BJ (cell line): ENCODE measurements at places on chromosomes 16 and 17.

GRCh38 chr17:6831661-6832263 is at the start of gene TEKT1:
TEKT1 (minus strand) TSS chr17:6831729; CDS start chr17:6830376, 1,353 bp downstream.
- no peak for DNase-seq

DNA sequence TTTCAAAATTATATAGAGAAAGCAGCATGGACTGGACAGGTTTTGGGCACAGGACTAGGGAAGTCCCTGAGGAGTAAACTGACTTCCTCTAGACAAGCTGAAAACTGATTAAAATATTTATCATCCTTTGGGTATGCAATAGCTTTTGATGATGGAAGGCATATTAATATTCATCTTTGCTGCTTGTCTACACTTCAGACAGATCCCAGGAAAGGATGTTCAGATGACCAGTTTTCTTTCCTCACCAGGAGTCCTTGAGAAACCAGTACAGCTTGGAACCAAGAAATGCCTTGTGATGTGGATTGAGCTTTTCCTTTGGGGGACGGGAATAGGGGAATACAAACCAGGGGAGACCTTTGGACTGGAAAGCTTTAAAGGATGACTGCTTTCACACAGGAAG is 195.5 kb downstream of the FTO start:
- no peak for DNase-seq

- DNase-seq = no peak
Observed at GRCh38 chr17:32621612-32622312, 135.0 kb downstream of the CDK5R1 start.

- no peak for DNase-seq
Observed at GRCh38 chr16:7938175-7938574, 605.5 kb downstream of the RBFOX1 start.

DNA sequence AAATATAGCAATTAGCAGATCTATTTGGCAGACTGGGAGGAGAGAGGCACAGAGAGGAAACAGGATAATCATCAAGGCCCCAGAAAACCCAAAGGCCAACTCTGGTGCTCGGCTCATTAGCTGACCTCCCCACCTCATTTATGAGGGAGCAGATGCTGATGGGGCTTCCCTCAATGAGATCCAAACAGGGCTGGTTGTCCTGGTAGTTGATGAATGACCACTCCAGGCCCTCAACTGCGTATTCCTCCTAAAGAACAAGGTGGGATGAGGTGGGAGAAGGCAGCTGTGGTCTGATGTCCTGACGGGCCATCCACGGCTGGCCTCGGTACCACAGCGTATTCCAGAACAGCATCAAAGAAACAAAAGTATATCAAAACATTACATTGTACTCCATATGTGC is 20.8 kb downstream of the ZNHIT3 start:
- DNase-seq = no peak

- no peak for DNase-seq
Observed at GRCh38 chr16:16109453-16110110, 113.7 kb downstream of the ABCC6 start.

GRCh38 chr17:72862276-72862999 is 230.1 kb downstream of the SLC39A11 start:
- DNase-seq = no peak

GRCh38 chr16:55435387-55435786 is 43.6 kb upstream of the MMP2 start:
- no peak for DNase-seq

DNA sequence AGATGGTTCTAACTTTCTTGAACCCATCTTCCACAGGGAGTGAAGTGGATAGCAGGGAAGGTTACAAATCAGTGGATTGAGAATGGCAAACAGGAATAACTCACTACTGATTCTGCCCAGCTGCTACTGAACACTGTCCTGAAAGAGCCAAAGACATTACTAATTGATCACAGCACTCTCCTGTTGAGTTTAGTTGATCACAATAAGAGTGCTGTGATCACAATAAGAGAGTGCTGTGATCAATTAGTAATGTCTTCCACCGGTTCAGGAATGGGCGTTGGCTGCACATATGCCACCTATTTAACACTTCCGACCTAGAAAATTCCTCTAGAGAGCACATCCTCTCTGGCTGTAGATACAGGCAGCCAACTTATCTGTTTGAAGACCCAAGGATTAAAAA is 11.4 kb downstream of the CFAP97D1 start:
- no peak for DNase-seq

DNA sequence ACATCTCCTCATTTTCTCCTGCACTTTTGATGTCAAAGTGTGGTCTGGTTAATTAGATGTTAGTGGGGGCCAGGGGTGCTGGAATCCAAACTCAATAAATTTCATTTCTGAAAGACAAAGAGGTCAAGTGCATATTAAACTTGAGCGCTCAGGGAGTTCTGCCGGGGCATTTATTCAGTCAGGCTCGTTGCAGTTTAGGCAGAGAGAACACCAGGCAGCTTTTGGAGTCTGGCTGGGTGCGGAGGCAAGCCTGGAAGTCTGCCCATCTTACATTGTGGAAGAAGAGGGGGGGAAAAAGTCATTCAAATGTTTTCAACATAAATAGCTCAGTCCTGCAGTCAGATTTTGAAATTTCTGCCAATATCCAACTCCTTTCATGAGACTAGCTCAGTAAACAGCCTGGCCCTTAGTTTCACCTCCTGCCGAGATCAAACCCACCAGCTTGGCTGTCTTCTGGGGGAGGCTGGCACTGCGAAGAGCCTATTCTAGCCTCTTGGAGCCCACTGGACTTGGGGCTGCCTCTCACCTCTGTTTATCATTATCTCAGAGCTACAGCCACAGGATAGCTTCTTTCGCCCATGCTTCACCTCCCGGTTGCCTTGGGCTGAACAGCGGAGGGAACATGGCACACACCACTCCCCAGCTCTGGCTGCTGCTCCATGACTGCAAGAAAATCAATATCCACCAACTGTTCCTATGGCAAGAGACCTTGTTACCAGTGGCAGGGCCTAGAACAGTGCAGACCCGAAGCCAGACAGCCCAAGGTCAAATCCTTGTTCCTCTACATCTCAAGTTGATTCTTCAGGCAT is 177.4 kb upstream of the CDH5 start:
- DNase-seq = no peak

- no peak for DNase-seq
Observed at GRCh38 chr17:16932156-16932555, 39.8 kb downstream of the TNFRSF13B start.

DNA sequence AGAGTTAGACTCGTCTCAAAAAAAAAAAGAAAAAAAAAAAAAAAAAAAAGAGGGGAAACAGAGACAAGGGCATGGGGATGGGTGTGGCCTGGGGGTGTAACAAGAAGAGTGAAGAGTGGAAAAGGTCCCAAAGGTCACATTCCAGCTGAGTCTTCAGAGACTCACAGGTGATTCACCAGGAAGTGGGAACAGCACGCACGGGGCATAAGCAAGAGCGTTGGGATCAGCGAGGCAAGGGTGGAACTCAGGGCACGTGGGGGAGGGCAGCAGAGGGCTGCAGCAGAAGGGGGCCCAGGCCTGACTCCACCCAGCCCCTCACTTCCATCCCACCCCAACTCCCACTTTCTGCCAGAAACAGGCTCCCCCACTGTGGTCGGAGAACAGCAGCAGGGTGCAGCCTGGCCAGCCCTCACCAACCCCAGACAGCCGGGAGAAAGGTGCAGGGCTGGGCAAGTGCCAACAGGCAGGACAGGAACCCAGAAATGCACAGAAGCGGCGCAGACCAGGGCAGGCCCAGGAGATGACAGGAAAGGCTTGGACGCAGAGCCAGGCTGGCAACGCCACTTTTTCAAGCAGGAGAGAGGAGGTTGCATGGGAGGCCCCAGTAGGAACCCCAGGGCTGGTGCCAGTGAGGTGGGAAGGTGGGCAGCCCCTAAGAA is 3.3 kb downstream of the MEAK7 start:
- DNase-seq = no peak

GRCh38 chr16:30359871-30360170 is 4.7 kb upstream of the CD2BP2 start:
- no peak for DNase-seq

DNA sequence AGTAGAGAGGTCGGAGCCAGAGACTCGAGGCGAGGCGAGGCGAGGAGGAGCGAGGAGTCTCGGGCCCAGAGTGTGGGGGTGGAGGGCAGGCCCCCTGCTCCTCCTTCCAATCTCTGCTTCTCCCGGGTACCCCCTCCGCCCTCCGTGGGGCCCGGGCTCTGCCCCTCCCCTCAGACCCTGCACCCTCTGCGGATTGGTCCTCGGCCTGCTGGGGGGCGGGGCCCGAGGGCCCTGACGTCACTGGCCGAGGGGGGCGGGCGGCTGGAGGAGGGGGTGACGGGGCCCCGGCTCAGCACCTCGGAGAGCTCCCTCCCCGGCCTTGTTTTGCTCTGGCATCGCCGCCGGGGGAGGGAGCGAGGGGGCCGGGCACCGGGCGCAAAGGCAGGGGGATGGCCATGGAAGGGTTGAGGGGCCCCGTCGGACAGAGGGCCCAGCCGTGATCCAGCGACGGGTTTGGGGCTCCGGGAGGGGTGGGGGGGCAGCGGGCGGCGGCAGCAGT is at the start of gene RUNDC3A:
TSS of gene RUNDC3A (plus strand) at position 282 of the 499 bp plus-strand sequence. CDS start 232 bp downstream, outside the sequence.
- no peak for DNase-seq

DNA sequence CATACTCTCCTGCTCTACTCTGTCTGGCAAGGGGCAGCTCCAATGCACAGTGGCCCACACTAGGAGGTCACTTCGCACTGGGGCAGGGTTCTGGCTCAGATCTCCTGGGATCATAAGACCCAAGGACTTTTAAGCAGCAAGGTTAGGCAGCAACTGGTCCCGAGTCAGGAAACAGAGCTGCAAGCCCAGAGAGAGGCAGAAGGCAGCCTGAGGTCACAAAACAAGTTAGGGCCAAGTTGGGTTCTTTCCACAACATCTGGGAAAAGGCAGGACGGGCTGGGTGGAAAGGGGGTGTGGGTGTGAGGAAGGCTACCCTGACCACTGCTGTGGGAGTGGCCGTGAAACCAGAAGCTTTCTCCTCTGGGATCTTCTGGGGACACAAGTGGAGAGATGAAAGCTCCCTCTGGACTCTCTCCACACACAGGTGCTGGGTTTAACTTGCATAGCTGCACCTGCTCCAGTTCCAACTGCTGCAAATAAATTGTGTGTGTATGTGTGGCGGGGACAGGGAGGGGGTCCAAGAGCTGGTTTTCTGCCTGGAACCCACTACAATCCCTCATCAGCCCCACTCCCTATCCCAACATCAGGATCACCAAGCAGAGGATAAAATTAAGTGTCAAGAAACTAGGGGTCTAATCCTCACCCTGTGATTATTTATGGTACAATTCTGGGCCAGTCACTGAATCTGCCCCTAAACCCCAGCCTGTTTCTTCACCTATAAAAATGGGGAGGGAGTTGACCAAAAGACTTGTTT is 8.0 kb upstream of the TSPOAP1 start:
- DNase-seq = peak; percentile 25

GRCh38 chr16:51464996-51465395 is 313.9 kb upstream of the SALL1 start:
- peak; percentile 35 for DNase-seq

- DNase-seq = no peak
Observed at GRCh38 chr17:66704858-66705520, 129.9 kb upstream of the CACNG5 start.

- no peak for DNase-seq
Observed at GRCh38 chr17:50559674-50560184, 786 bp upstream of the CACNA1G start.
